ENCODE measurements at places on chromosomes 12 and 14. TPM values are rescaled to one million over a fixed set of nuclear protein-coding genes. Genes with fewer than 3 reads are reported as not detected.

The MFAP5 gene
- 15.8 TPM for total RNA-seq

The DBX2 gene
- total RNA-seq = not detected

The ZNF385A gene
- 11.6 TPM for total RNA-seq

The TGM1 gene
- total RNA-seq = 12.3 TPM

The ASPG gene
- not detected for total RNA-seq
